Smooth muscle cell of bladder (primary cell): ENCODE measurements at places on chromosomes 4 and X. TPM values are rescaled to one million over a fixed set of nuclear protein-coding genes. Genes with fewer than 3 reads are reported as not detected.

RENBP gene
- total RNA-seq = 2.0 and 2.6 TPM in 2 replicates

IGSF1 gene
- total RNA-seq = not detected in 2 replicates

PSMD10 gene
- 74.8 and 82.8 TPM in 2 replicates for total RNA-seq

PLAC8 gene
- under 0.01 and 0.28 TPM in 2 replicates for total RNA-seq

SSX4 gene
- not detected in 2 replicates for total RNA-seq

CITED1 gene
- not detected in 2 replicates for total RNA-seq

F8A2 gene
- not detected in 2 replicates for total RNA-seq

FGF5 gene
- 2.1 and 2.3 TPM in 2 replicates for total RNA-seq

ADGRG4 gene
- total RNA-seq = not detected in 2 replicates

GRIA3 gene
- 2.0 and 8.1 TPM in 2 replicates for total RNA-seq

IL2 gene
- total RNA-seq = not detected in 2 replicates

CSAG3 gene
- not detected in 2 replicates for total RNA-seq

PCSK1N gene
- 0.09 TPM in 1 of 2 replicates, not detected in the other for total RNA-seq

TBX22 gene
- total RNA-seq = not detected in 2 replicates

SRPK3 gene
- 0.43 and 0.74 TPM in 2 replicates for total RNA-seq

SHROOM3 gene
- 0.92 and 1.6 TPM in 2 replicates for total RNA-seq

TLL1 gene
- 0.09 and 0.14 TPM in 2 replicates for total RNA-seq

PROM1 gene
- total RNA-seq = under 0.01 TPM in 1 of 2 replicates, not detected in the other

CENPVL2 gene
- not detected in 2 replicates for total RNA-seq

PDGFRA gene
- 425 and 502 TPM in 2 replicates for total RNA-seq

CXorf49 gene
- total RNA-seq = not detected in 2 replicates

CFAP99 gene
- total RNA-seq = 0.18 TPM in 1 of 2 replicates, not detected in the other

TNIP2 gene
- total RNA-seq = 47.1 and 55.8 TPM in 2 replicates
